Vagina (tissue), 2 donors: ENCODE measurements at places on chromosomes 11 and 22. TPM values are rescaled to one million over a fixed set of nuclear protein-coding genes. Genes with fewer than 3 reads are reported as not detected.
A peak's percentile ranks its signal among the peaks of the same experiment; 100 is the strongest.

DNA sequence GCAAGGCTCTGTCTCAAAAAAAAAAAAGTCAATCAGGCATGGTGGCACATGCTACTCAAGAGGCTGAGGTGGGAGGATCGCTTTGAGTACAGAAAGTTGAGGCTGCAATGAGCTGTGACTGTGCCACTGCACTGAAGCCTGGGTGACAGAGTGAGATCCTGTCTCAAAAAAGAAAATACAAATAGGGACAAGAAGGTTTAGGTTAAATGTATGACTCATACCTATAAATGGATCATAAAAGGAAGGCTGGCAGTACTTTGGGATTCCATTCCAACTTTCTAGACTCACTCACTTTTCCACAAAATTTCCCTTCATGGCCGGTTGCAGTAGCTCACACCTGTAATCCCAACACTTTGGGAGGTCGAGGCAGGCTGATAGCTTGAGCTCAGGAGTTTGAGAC lies 25.6 kb upstream of the OSBP start:
- H3K27me3 ChIP-seq = no peaks in the 10 kb centered on the region
- no peak overlapping the region for H3K4me3 ChIP-seq
- no peaks in the 10 kb centered on the region for H3K4me1 ChIP-seq

PIH1D2 gene
- 1.5 TPM for total RNA-seq

DLG2 gene
- 10.1 TPM for total RNA-seq

DNA sequence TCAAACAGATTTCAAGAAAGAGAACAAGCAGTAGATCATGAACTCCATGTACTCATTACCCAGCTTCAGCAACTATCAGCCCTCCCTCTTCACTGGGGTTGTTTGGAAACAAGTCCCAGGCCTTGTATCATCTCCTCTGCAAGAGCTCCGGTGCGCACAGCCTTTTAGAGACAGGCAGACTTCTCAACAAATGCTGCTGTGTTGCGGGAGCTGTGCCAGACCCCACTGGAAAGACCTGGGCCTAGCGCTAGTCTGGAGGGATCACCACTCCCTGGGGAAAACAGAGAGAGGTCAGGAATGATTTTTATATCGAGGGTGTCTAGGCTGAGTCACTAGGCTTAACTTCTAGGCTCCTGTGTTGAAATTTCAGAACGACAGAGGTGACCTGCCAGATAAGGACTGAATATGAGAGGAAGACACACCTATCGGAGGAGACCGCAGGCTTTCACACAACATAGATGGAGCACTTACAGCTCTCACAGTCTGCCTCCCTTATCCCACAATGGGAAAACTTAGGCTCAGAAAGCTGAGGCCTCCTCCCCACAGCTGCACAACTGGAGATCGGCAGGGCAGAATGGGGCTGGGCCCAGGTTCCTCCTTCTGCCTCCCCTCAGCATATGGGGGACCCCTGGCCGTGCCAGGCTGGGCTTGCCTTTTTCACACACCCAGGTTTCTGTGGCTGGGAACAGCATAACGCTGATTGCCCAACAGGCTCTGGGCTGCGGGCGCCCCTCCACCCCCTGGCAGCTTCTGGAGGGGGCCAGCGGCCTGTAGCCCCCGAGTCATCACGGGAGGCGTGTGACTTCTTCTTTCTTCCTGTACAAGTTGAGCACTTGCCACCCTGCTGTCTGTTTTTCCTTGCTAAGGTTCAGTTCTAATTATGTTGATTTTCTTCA lies 86.0 kb downstream of the PKNOX2 start:
- H3K4me1 ChIP-seq = no peaks in the 10 kb centered on the region
- DNase-seq = no peak
- no peak overlapping the region for H3K4me3 ChIP-seq

DNA sequence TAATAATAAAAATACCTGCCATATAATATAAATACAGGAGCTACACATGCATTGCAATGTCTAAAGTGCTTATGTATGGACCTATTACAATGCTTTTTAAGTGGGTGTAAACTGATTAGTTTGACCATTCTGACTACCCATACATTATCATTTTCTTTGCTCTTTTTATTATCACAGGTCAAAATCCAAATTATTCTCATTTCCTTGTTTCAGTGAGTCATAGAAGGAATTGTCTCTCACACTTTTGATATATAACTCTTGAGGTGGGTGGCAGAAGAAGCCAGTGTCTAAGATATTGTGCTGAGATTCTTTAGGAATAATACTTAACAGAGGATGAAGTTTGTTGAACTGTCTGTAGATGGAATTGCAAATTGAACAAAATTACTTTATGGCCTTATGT lies 35.6 kb downstream of the GAS2 start:
- H3K4me1 ChIP-seq = no peaks in the 10 kb centered on the region
- H3K4me3 ChIP-seq = no peak overlapping the region
- no peak for DNase-seq
- H3K36me3 ChIP-seq = no peaks in the 10 kb centered on the region

- H3K4me1 ChIP-seq = no peaks in the 10 kb centered on the region
- no peaks in the 10 kb centered on the region for H3K27me3 ChIP-seq
- no peak overlapping the region for H3K27ac ChIP-seq
- no peak for DNase-seq
Observed at GRCh38 chr11:42812361-42812760, 499.4 kb upstream of the API5 start.

DNA sequence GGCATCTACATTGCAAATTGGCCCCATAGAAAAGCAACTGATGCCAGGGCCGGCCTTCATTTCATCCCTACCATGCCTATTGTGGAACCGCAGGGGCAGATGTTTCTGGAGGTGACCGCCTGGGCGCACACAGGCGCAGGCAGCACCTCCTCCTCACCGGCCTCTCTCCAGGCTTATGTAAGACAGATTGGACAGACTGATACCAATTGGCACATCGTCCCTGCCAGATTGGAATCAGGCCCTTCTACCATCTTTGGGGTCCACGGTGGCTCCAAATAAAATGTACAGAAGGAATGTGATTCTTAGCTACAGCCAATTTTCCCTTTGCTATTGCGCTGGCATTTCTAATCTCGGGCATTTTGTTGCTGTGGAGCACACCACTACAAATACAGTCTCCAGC lies 732.6 kb downstream of the NTM start:
- H3K27ac ChIP-seq = no peak overlapping the region
- H3K4me3 ChIP-seq = no peak overlapping the region
- no peak for DNase-seq

- H3K27ac ChIP-seq = no peak overlapping the region
- H3K4me1 ChIP-seq = no peaks in the 10 kb centered on the region
Observed at GRCh38 chr11:4430051-4430450, 19.0 kb upstream of the OR52K2 start.

GRCh38 chr22:50089682-50090411 lies at the start of gene MOV10L1:
TSS of gene MOV10L1 (plus strand) at chr22:50090006. CDS start at chr22:50090089, 83 bp downstream.
- no peak within 1 kb of the TSS for H3K27ac ChIP-seq
- no peaks in the 10 kb centered on the region for H3K27me3 ChIP-seq
- no peak within 1 kb of the TSS for H3K4me3 ChIP-seq
- no peaks in the 10 kb centered on the region for H3K36me3 ChIP-seq
- no peaks in the 10 kb centered on the region for H3K4me1 ChIP-seq

DNA sequence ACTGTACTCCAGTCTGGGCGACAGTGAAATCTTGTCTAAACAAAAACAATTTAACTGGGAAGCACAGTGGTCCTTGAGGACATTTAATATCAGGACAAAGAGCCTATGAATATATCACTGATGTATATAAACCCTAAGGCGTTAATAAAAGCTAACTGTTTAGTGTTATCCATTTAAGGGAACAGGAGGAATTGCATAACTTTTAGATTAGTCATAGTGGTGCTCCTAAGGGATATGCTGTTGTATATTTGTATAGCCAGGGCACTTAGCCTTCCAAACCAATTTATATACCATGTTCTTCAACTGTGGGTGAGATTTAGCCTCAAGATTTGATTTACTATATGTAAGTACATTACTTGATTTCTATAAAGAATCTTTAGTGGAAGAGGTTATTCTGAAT lies 3.0 kb upstream of the CHEK1 start:
- H3K27me3 ChIP-seq = no peaks in the 10 kb centered on the region
- peaks cover 18% of the 10 kb centered on the region for H3K4me1 ChIP-seq
- DNase-seq = no peak

GRCh38 chr11:113162592-113162962 lies 151.8 kb upstream of the TTC12 start:
- DNase-seq = no peak
- peak overlapping the region; percentile 40 for H3K27ac ChIP-seq
- peaks cover 25% of the 10 kb centered on the region for H3K4me1 ChIP-seq
